Stimulated activated CD4-positive, alpha-beta T cell treated with anti-CD3 and anti-CD28 coated beads, Interleukin-2, amount 100 ng/mL, for 48 hours (primary cell): ENCODE measurements at places on chromosomes 5 and 9.

GRCh38 chr5:23445573-23445972 is 61.8 kb upstream of the PRDM9 start:
- no peak for DNase-seq

GRCh38 chr5:158679221-158679641 is 420.5 kb downstream of the EBF1 start:
- no peak for DNase-seq

- no peak for DNase-seq
These were observed 167.0 kb downstream of the RGS3 start for GRCh38 chr9:113630386-113631136.

- DNase-seq, result no peak
These were observed 214.3 kb upstream of the SEMA6A start for GRCh38 chr5:116788851-116789403.

- no peak for DNase-seq
These were observed 1.0 kb upstream of the DAB2IP start for GRCh38 chr9:121650217-121651007.

- DNase-seq, result no peak
These were observed 209.3 kb upstream of the PPP1R2B start for GRCh38 chr5:156640691-156641241.

GRCh38 chr9:93699650-93700049 is 123.3 kb downstream of the PHF2 start:
- DNase-seq, result no peak

- no peak for DNase-seq
These were observed 4.7 kb upstream of the NUP214 start for GRCh38 chr9:131120620-131121228.

DNA sequence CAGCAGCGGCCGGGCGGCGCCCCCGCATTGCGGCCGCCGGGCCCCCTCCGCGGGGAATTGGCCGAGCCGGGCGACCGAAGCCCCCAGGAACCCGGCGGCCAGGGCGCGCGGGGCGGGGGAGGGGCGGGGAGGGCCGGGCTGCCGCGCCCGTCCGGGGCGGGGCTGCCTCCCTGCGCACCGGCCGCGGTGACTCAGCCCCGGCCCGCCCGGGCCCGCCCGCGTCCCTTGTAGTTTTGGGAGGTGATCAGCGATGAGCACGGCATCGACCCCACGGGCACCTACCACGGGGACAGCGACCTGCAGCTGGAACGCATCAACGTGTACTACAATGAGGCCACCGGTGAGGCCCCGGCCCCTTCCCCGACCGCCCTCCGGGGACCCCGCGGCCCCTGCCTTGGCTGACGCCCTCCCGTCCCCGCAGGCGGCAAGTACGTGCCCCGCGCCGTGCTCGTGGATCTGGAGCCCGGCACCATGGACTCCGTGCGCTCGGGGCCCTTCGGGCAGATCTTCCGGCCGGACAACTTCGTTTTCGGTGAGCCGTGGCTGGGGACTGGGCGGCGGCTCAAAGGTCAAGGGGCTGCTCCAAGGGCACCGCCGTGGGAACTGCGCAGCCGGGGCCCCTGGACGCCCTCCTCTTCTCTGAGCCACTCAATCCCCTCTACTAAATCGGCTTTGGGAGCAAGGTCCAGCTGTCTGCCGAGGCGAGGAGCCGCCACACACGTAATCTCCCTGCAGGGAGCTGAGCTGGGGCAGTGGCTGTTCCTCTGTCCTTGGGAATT is 592 bp downstream of the TUBB4B start:
- DNase-seq, result peak; percentile 52

DNA sequence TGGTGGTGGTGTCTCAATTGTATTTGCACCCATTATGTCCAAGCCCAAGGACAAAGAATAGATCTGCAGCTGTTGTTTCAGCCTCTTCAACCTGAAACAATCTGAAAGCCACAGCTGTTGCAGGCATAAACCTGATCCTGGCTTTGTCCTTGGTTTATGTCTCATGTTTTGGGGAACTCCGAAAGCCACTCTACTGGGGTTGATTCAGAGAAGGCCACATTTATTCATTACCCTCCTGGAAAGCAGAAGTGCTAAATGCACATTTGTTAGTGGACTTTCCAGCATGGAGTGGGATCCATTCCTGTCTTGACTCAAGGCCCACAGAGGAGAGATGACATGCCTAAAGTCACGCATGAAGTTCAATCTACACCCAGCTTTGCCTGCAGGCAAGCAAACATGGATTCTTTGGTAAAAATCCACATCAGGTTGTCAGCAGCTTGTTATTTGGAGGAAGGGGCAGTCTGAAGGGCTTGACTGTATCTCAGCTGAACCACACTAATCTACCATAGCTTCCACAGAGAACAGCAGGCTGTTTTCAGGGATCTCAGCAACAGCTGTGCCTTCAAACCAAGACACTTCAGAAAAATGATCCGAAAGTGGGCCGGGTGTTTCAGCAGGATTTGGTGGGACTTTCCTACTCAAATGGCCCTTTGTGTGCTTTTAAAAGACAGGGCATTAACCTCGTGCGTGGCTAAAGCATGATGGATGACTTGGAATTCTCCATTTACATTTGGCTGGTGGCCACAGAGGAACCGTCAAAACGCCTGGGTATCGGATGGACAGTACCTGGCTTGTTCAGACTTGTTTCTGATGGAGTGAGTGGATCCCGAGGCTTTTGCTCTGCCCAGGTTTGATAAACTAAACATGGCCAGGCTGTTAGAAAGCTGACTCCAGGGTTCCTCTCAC is 36.2 kb upstream of the ADAM19 start:
- no peak for DNase-seq

GRCh38 chr9:79329861-79330260 is 241.9 kb upstream of the TLE4 start:
- DNase-seq, result no peak

DNA sequence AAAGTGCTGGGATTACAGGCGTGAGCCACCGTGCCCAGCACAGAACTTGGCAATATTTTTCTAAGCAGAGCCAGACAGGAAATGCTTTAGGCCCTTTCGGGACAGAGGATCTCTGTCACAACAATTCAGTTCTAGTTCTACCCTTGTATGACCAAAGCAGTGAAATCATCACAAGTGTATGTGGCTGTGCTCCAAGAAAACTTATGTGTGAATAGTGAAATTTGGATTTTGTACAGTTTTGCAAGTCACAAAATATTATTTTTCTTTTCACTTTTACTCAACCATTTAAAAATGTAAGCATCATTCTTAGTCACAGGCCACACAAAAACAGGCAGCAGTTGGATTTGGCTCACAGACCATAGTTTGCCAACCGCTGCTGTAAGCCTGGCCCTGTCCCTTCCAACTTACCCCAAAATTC is 20.4 kb upstream of the PRUNE2 start:
- no peak for DNase-seq

DNA sequence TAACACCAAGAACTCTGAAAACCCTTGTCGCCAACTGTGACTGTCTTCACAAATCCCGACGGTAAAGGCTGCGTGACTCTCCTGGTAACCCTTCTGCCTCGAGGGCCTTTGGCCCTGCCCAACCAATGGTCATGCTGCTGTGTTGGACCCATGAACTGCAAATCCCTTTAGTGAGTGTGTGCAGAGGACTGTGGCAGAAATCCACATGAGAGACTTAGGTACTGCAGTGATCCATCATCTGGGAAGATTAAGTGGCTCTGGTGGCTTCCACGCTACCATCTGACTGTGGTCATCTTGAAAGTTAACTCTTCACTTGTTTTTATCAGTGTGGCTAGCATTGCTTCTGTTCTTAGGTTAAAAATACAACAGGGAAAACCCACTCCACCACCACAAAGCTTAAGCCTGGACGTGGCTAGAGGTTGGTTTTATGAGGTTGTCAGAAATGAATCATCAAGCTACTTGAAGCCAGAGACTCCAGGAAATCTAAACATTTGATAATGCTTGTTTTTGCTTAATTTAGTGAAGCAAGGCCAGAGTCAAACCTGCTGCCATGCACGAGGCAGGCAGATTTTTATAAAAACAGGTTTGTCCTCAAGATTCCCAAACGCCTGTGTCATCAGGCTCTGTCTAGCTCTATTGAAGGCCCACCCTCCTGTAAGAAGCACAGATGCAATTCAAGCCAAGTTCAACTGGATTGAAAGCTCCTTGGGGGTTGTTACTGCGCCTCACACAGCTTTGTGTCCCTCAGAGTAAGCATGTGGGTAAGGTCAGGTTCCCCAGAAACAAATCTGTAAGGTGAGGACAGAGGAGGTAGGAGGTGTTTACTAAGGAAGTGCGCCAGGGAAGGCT is 52.7 kb upstream of the ERCC6L2 start:
- peak; percentile 7 for DNase-seq

GRCh38 chr5:73189871-73190376 is 16.9 kb downstream of the TMEM174 start:
- no peak for DNase-seq

DNA sequence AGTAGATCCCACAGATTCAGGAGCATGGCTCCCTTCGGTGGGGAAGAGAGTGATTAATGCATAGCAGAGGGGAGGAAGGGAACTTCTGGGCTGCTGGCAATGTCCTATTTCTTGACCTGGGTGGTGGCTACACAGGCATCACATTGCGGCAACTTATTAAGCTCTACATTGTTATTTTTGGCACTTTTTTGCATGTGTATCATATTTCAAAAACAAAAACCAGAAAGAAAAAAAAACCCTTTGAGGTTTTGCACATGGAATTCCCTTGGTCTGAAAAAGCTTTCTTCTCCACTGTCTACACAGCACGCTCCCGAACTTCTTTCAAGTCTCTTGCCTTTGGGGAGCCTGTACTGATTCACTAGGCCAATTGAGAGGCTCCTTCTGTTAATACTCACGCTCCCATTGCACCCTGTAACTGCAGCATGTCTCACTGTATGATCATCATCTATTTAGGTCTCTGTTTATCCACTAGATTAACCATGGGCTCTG is 25.1 kb downstream of the CEMIP2 start:
- DNase-seq, result no peak

DNA sequence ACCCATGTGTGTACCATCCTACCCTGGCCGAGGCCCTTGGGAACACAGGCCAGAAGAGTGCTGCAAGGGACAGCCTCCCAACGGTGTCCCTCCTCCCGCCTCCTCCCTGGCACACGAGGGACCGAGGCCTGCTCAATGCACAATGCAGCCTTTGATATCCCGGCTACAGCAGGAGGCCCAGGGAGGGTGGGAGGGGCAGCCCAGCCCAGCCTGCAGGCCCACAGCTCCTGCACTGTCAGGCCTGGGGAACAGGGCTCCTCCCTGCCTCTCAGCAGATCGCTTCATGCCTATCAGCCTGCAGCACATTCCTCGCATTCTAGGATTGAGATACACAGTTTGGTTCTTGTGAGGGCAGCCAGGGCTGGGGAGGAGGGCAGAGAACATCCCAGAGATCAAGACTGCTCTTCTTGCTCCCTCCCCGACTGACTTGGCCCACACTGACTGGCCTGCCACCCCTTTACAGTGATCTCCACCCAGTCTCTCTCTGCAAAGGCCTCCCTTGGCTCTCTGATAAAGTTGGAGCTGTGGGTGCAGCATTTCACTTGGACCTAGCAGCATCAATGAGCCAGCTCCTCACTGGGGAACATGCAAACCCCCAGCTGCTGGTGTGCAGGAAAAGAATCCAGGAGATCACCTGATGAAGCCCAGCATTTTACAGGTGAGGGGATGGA is at the start of gene SH3TC2:
Gene SH3TC2, minus strand, starts transcription at position 46 of the 671 bp plus-strand sequence. Its CDS starts 40 bp downstream, at position 6.
- no peak for DNase-seq

DNA sequence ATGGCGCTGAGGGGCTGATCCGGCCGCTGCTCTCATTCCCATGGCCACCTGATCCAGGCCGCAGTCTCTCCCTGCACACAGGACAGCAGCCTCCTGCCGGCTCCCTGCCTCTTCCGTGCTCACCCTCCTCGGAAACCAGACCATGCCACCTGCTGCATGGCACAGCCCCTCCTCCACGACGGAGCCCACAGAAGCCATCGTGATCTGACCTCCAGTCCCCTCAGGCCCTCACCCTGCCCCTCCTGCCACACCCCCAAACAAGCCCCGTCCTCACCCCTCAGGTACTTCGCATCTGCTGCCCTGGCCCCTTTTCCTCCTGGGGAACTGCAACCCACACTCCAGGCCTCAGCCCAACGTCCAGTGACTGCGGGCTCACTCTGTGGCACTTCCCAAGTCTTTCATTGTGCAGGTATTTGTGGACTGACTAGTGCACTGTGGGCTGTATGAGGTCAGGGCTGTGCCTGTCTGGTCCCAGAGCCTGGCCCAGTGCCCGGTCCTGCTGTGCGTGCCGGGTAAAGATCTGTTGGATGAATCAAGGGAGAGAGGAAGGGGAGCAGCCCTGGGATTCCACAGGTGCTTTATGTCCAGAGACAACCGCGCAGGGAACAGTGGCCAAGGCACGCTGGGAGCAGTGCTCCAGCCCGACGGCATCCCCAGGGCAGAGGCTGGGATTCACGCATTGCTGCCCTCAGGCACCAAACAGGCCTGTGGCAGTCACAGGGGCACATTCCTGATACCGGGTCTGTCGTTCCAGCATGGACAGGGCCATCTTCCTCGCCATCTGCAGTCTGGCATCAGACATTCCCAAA is 86.1 kb downstream of the ADAMTS2 start:
- no peak for DNase-seq

DNA sequence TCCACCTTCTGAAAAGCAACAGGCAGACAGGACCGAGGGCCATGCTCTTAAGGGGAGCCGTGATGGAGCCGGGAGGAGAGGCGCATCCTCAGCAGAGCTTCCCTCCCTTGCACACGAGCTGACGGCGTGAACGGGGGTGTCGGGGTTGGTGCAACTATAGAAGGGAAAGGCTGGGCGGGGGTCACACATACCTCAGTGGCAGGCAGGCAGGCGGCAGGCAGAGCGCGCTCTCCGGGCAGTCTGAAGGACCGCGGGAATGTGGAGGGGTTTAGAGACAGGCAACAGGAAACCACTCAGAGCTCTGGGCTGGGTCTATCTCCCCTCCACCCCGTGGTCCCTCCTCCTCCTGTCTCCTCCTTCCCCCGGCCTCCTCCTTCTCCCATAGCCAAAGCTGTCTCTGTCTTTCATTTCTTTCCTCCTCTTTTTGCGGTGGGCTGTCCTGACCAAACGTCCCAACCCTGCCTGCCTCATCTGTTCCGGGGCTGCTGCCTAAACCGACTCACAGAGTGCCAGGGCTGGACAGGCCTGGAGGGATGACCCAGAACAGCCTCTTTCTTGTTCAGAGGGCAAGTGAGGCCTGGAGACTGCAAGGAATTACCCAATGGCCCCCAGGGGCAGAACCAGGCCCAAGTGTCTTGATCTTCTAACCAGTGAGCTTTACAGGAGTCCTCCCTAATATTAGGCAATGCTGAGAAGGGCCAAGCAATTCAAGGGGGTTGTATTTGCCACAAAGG is at the start of gene SPARC:
Gene SPARC, minus strand, starts transcription at position 242 of the 734 bp plus-strand sequence. CDS start 10,727 bp downstream, outside the sequence.
- DNase-seq, result no peak

DNA sequence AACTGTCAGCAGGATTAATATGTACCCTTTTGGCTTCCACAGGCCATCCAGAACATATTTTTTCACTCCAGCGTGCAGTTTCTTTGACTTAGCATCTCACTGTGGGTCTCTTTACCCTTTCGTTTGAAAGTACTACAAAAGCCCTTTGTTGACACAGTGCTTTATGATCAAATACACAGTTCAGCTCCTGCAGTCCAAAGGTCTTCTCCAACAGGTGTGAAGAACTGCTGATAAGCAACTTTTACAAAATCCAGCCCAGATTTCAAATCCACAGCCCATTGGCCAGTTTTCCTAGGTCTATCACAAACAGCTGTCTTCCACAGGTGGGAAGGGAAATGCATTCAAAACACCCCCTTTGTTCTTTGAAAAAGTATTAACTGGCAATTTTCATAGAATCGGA is 54.8 kb downstream of the MYO10 start:
- no peak for DNase-seq

GRCh38 chr5:117665121-117665520 is 1090.5 kb upstream of the SEMA6A start:
- no peak for DNase-seq

- DNase-seq, result no peak
These were observed 62.7 kb downstream of the PCSK5 start for GRCh38 chr9:75953218-75953617.
